ENCODE measurements at places on chromosomes 6 and 20. TPM values are rescaled to one million over a fixed set of nuclear protein-coding genes. Genes with fewer than 3 reads are reported as not detected.

LIN28B gene
- not detected for total RNA-seq

GLP1R gene
- total RNA-seq, result 0.26 TPM

SLC22A7 gene
- total RNA-seq, result not detected

PAK5 gene
- total RNA-seq, result not detected

CUL7 gene
- 22.0 TPM for total RNA-seq

CUTA gene
- total RNA-seq, result 144 TPM

PHIP gene
- total RNA-seq, result 32.3 TPM

KCNK5 gene
- total RNA-seq, result 14.5 TPM

SLC44A4 gene
- 78.8 TPM for total RNA-seq

GNAS-AS1 gene
- 1.5 TPM for total RNA-seq

SLC22A16 gene
- total RNA-seq, result 0.52 TPM

FAM217A gene
- total RNA-seq, result not detected

HAO1 gene
- total RNA-seq, result not detected

ANKRD66 gene
- not detected for total RNA-seq

HBS1L gene
- 55.1 TPM for total RNA-seq

KCNG1 gene
- total RNA-seq, result 0.70 TPM

VAPB gene
- 49.7 TPM for total RNA-seq

IL17F gene
- not detected for total RNA-seq

GFOD1 gene
- 19.6 TPM for total RNA-seq

SYNDIG1 gene
- total RNA-seq, result 2.0 TPM

MROH8 gene
- 1.8 TPM for total RNA-seq

CNKSR3 gene
- total RNA-seq, result 13.4 TPM

ZNF831 gene
- 0.38 TPM for total RNA-seq

BNIP5 gene
- total RNA-seq, result not detected

PLEKHG1 gene
- 27.8 TPM for total RNA-seq

KIFC1 gene
- 9.9 TPM for total RNA-seq

PXT1 gene
- not detected for total RNA-seq

SLC16A10 gene
- 8.5 TPM for total RNA-seq

CCN6 gene
- total RNA-seq, result not detected

RCAN2 gene
- 35.8 TPM for total RNA-seq

CALHM5 gene
- 2.9 TPM for total RNA-seq

HLA-DPA1 gene
- 476 TPM for total RNA-seq

ALDH5A1 gene
- total RNA-seq, result 21.8 TPM

HEY2 gene
- total RNA-seq, result 1.4 TPM

OR12D3 gene
- not detected for total RNA-seq

BPI gene
- 0.35 TPM for total RNA-seq

LAMP5 gene
- 0.47 TPM for total RNA-seq

ACSS2 gene
- 152 TPM for total RNA-seq

EPHA7 gene
- total RNA-seq, result 0.31 TPM

GPR63 gene
- 0.71 TPM for total RNA-seq

PRDM13 gene
- total RNA-seq, result not detected

NRN1 gene
- total RNA-seq, result 12.9 TPM

MAPK13 gene
- total RNA-seq, result 83.2 TPM

ZNFX1 gene
- 41.0 TPM for total RNA-seq

FRMD1 gene
- total RNA-seq, result not detected

C6orf141 gene
- 7.0 TPM for total RNA-seq

PABPC1L gene
- 41.3 TPM for total RNA-seq

CRNKL1 gene
- total RNA-seq, result 17.9 TPM

RAB44 gene
- total RNA-seq, result 0.37 TPM

HTR1E gene
- total RNA-seq, result not detected

GCNT2 gene
- total RNA-seq, result 32.3 TPM

COX4I2 gene
- total RNA-seq, result 13.5 TPM

Data from left lung (tissue), 14 donors.